ENCODE measurements at places on chromosomes 5 and 9.

DNA sequence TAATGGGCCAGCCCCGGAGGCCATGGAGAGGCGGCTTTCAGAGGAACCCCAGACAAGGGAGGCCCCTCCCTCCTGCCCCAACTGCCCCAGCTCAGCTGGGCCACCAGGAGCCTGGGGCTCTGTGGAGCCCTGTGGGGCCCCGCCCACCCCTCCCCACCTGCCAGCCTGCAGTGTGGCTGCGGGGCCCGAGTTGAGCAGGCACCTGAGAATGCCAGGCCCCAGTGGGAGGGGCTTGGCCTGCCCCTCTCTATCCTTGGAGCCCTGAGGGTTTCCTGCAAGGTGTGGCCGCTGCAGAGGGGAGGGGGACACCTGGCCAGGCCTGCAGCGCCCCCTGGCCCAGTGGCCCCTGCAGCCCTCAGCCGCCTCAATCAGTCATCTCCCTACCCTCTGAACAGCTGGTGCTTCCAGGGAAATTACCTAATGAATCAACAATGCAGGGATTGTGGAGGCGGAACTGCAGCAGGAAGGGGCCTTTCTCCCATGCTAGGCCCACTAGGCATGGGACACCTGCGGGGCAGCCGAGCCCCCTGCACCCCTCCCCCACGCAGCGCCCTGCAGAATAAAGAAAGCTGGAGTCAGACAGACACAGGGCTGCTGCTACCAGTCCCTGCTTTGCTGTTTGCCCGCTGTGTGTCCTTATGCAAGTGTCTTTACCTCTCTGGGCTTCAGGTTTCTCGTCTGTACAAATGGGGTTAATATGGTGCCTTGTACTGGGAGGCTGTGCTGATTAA, 48.0 kb downstream of the LMX1B start:
- DNase-seq = no peak

DNA sequence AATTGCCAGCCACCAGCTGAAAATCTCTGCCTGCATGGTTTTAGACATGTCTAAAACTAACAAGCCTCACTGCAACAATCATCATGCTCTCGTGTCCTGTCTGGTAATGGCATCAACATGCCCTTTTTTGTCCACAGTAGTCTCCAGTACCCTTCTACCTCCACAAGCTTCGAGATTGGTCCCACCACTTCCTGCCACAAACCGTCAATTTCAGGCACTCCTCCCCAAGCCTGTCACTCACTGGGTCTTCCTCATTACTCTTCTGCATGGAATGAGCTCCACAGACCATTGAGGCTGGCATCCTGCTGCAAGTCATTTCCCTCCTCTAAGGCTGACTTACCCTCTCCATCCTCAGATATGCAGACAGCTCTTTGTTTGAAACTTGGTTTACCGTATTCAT, 9.0 kb downstream of the LPAR1 start:
- DNase-seq = no peak

DNA sequence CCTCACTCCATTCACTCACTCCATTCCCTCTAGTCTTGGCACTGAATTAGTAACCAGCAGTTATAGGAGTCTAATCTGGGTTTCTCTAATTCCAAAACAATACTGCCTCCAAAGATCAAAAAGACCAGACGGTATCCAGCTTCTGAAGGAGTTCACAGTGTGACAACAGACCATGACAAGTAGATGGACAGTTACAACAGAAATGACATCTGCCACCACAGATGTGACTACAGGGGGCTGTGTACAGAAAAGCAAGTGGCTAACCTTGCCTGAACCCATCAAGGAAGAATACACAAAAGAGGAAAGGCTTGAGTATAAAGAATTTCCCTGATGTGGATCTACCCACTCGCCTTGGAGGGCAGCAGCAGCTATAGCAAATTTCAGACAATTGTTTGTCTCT, 112.4 kb downstream of the ACTL7B start:
- no peak for DNase-seq

- no peak for DNase-seq
These were observed 70.6 kb downstream of the LMX1B start for GRCh38 chr9:126684345-126684744.

- DNase-seq = no peak
These were observed 5.3 kb downstream of the SLC36A3 start for GRCh38 chr5:151298063-151298855.

DNA sequence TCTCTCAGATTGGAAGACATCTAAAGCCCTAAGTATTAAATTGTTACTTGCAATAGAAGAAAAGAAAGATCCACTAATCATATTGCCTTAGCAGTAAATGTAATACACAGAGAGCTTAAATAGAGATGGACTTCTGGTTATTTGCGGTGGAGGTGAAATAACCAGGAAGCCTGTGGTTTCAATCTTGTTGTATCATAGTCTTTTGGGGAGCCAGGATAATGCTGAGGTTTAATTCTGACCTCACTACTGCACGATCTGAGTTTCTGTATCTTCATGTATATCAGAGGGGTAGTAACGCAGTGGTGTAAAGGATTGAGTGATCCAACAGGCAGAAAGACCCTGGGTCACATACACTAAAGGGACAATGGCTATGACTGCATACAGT, 71.7 kb downstream of the ANKRD55 start:
- no peak for DNase-seq

GRCh38 chr5:121182788-121183490, 668.7 kb upstream of the FTMT start:
- DNase-seq = no peak

- DNase-seq = no peak
These were observed 262.6 kb upstream of the MAP3K1 start for GRCh38 chr5:56552612-56553268.

DNA sequence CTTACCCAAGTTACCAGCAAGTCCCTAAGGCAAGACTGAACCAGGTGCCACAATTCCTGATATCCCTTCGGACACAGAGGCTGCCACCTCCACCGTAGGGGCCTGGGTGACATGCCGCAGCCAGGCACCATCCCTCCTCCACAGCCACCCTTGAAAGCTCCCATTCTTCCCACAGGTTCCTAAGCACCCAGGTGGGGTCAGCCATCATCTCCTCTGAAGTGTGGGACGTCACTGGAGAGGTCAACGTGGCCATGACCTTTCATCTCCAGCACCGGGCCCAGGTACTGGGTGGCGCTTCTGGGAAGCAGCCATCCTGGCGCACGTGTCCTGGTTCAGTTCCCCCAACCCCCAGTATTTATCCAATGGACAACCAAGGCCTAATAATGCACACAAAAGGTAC, 8.2 kb downstream of the ADGRD2 start:
- no peak for DNase-seq

DNA sequence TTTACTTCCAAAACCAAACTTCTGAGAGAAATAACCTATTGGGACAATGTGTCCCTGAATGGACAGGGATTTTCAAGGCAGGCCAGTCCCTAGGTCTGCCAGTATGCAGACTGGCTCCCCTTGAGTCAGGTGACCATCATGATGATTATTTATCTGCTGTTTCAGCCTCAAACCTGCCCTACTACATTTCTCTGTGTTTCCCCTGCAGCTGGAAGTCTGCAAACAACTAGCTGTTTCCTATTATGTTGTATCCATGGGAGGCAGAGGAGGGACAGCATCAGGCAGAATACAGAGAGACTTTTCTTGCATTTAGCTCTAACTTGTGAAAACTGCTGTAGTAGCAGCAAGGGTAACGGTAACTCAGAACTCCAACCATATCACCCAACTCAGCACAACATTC, 36.2 kb upstream of the IFNK start:
- DNase-seq = no peak

GRCh38 chr9:8428389-8428788, 628.8 kb upstream of the DMAC1 start:
- DNase-seq = no peak

DNA sequence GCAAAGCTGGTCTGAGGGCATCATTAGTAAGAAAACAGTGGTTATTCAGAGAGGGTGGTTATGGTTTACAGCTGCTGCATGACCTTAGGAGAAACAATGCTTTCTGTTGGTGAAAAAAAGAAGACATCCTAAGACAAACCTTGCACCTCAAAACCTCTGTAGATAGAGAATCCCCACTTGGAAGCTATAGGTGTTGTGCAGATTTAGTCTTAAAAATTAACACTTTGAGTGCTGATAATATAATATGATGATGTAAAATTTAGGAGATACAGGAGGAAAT, 1.4 kb upstream of the PTTG1 start:
- no peak for DNase-seq
